A673 (cell line): ENCODE measurements at places on chromosomes 4 and X. TPM values are rescaled to one million over a fixed set of nuclear protein-coding genes. Genes with fewer than 3 reads are reported as not detected.

GRCh38 chrX:17939724-17940123 lies 78.6 kb upstream of the RAI2 start:
- DNase-seq: peak; percentile 12

TMPRSS11B gene
- total RNA-seq: not detected in 2 replicates

GRCh38 chrX:80181079-80181478 lies 166.5 kb downstream of the TBX22 start:
- peak; percentile 22 for DNase-seq

GRCh38 chr4:2071912-2072867 lies 13.1 kb downstream of the NAT8L start:
- DNase-seq: no peak

HEPH gene
- not detected in 2 replicates for total RNA-seq

DNA sequence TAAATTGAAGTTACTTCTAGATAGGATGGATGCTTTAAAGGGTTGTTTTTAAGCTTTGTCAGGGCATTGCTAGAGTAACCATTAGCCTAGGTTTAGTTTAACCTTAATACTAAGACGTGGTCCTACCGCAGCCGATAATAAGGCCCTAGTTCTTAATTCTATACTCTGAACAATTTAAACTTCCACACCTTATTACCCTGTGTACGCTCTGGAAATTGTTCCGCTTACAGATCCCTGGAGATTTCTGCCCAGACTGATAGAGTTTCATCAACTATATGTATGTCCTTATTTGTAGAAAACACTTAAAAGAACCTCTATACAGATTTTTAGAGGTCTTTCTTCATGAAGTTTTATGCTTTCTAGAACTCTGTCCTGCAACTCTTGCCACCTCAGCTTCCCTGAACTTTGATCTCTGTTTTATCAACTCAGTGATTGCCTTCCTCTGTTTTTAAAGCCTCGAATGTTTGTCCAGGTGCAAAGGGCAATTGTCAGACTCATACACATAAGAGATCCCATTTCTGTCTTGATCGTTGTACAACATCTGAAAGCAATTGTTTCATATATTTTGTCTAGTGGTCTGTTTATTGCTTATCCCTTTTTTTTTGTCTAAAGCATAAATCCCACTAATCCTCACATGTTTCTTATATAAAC lies 71.1 kb upstream of the VCX start:
- DNase-seq: no peak

- DNase-seq: no peak
Observed at GRCh38 chr4:82042042-82042441, 331.7 kb downstream of the HNRNPD start.

FAM9B gene
- 0.19 TPM in 1 of 2 replicates, not detected in the other for total RNA-seq

DNA sequence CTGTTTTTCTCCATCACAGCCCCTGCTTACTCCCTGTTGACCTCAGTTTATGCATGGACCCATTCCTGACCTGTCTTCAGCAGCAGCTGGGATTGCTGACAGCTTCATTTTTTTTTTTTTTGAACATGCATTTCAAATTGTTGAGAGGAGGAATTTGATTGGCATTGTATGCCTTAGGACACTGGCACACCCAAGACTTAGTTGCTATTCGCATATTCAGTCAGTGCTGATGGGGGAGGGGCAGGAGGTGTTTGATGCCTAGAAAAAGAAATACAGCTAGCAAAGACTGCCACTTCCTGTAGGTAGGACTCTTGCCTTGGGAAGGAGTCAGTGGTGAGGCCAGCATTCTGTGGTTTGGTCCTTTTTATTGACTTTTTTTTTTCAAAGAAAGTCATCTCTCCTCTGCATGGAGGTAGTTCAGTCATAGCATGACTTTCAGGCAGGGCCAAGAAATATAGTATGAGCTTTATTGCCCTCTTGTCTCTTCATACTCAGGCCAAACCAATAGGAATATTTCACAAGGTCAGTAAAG lies 33.6 kb upstream of the XK start:
- no peak for DNase-seq

WDR45 gene
- 31.8 and 40.5 TPM in 2 replicates for total RNA-seq

DNA sequence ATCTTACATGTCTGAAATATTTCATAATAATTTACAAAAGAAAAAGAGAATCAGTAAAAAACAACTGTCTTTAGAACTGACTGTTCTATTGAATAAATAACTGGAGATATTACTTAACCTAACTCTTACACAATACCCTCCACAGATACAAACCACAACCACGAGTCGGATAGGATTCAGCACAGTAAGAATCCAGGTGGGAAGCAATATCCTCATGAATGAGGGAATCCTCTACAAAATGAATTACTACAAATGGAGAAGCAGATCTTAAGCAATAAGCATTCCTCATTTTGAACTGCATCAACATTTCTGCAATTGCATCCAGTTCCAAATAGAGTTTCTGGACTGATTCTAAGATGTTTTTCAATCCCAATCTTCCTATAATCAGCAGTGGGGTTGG lies 227.1 kb downstream of the SH2D1A start:
- DNase-seq: no peak

DNA sequence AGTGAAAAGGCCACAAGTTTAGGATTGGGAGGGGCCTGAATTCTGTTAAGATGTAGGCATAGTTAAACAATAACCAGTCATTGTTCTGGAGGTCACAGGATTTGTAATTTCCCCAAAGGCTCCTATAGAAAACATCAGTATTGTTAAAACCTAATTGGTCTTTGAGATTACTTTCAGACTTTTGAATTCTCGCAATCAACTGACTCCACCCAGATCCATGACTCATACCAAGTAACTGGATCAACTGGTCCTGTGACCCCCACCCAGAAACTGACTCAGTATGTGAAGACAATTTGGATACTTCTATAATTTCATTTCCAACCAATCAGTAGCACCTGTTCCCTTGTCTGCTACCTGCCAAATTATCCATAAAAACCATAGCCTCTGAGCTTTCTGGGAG lies 28.4 kb downstream of the MAGEB16 start:
- peak; percentile 23 for DNase-seq

SRPX gene
- total RNA-seq: 0.96 and 1.1 TPM in 2 replicates

- no peak for DNase-seq
Observed at GRCh38 chr4:21827575-21827974, 121.0 kb downstream of the KCNIP4 start.

GRCh38 chr4:86496094-86497080 lies 97.7 kb upstream of the PTPN13 start:
- DNase-seq: peak; percentile 66

GRCh38 chr4:16297003-16297402 lies 70.7 kb upstream of the TAPT1 start:
- DNase-seq: no peak

DNA sequence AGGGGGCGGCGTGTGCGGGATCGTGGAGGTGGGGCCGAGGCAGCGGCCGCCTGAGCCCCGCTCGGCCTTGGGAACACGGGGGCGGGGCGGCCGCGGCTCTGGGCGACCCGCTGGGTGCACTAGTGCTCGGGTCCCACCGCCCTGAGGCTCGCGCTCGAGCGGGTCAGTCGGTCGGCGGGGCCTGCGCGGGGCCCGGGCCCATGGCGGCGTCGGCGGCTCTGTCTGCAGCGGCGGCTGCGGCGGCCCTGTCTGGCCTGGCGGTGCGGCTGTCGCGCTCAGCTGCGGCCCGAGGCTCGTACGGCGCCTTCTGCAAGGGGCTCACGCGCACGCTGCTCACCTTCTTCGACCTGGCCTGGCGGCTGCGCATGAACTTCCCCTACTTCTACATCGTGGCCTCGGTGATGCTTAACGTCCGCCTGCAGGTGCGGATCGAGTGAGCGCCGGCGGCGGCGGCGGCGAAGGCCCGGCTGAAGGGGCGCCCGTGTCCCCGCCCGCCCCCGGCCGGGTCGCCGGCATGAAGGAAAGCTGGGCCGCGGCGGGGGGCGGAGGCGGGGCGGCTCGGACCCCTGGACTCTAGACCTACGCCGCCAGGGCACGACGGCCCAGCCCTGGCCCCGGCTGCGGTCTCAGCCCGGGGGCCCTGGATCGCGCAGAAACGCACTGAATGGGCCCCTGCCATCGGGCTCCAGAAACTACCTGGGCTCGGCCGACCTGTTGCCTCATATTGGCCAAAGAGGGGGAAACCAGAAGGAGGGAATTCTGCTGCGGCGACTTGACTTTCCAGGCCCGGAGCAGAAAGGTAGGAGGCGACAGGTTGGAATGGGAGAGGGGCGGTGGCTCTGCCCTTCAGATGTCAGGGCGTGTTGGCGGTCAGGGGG lies at the start of gene SMIM10L2A:
SMIM10L2A (plus strand) TSS at position 13 of the 878 bp plus-strand sequence; CDS start at position 201, 188 bp downstream.
- DNase-seq: no peak

- no peak for DNase-seq
Observed at GRCh38 chr4:181821039-181822004, 421.9 kb upstream of the TENM3 start.

DNA sequence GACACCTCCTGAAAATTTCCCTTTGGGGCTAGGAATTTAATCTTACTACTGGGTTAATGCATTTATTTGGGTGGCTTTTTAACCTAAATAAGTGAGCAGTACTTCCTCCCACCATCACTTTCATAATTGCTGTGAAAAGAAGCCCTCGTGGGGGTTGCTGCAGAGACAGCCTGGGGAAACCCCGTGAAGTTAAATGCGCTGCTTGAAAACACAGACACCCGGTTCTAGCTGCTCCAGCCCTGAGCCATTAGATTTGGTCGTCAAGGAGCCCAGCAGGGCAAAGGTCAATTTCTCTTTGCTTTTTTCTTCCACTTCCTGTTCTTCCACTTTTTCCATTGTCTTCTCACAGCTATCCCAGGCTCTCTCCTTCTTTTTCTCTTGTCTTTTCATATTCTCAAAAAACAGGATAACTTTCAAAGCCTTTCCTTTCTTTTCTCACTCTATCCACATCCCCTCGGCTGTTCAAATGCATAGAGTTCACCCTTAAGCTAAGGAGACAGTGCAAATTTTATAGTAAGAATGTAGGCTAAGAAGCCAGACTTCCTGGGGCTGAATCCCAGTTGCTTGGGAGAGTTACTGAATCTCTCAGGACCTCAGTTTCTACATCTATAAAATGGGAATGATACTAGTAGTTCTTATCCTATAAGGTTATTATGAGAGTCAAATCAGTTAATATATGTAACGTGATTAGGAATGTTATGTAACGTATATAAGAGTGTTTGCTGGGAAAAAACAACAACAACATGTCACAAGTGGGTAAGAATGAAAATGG lies 91.5 kb upstream of the ZNF827 start:
- DNase-seq: no peak

FAM114A1 gene
- 4.2 and 6.3 TPM in 2 replicates for total RNA-seq

TSPAN6 gene
- total RNA-seq: 39.4 and 40.2 TPM in 2 replicates

DNA sequence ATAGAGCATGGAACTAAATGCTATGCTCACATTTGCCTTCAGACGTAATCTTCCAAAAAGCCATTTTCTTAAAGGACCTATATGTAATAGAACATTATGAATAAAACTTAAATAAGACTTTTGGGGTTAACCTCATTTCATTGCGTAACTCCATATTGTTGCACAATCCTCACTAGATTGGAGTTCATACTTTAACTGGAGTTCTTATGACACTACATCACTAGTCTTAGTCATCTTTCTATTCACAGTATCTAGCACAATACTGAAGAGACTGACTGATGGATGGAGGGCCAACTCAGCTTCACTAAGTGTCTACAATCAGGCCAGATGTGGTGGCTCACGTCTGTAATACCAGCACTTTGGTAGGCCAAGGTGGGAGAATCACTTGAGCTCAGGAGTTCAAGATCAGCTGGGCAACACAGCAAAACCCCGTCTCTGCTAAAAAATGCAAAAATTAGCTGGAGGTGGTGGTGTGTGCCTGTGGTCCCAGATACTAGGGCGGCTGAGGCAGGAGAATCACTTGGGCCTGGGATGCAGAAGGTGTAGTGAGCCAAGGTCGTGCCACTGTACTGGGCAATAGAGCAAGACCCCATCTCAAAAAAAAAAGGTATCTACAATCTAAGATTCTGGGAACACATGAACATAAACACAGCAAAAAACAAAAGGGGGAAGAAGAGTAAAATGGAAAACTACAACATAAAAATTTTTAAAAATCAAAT lies 80.8 kb upstream of the MAB21L2 start:
- DNase-seq: no peak

GRCh38 chr4:14178421-14178820 lies 550.9 kb upstream of the BOD1L1 start:
- peak; percentile 70 for DNase-seq

TCEAL6 gene
- total RNA-seq: not detected in 2 replicates

DNA sequence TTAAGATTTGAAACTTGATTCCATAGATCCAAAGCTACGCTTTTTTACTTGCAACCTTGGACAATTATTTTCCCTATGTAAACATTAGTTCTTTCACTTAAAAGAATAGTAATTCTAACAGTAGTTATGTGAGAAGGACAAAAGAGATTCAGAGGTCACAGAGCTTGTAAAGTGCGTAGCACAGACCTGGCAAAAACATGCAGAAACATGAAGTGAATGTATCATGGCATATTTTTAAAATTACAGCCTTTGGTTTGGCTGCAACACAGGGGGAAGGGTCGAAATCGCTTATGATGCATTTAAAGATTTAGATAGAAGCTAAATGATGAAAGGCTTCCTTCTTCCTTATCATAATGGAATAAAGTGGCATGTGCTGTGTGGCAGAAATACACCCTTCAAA lies 1068.8 kb downstream of the ARAP2 start:
- DNase-seq: no peak

GRCh38 chr4:101295691-101296090 lies 51.6 kb downstream of the PPP3CA start:
- no peak for DNase-seq

DNA sequence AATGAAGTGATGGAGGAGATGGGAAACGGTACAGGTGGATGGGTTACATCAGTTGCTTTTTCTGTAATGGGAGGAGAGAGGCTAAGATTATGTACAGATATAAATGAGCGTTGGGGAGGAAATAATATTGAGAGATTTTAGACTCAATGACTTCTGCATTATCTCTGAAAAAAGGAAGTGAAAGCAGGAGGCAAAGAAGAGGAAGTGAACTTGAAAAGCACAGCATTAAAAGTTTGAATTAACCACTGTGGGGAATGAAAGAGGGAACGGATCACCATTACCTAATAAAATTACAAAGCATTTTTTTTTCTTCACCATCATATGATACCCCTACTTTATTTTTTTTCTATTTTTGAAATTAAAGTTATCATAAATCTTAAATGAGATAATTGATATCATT lies 1025.5 kb downstream of the RPA4 start:
- DNase-seq: no peak

- no peak for DNase-seq
Observed at GRCh38 chrX:123184219-123184865, at the start of gene GRIA3. Gene GRIA3, plus strand, starts transcription at chrX:123184278. Its CDS starts 258 bp downstream, at chrX:123184536.

VCX2 gene
- not detected in 2 replicates for total RNA-seq
